Activated T-helper 1 cell treated with anti-CD3 and anti-CD28 coated beads, Interleukin-12 subunit alpha, Interleukin-12 subunit beta, Interleukin-2, Interleukin-4 antibody, amounts not matched to agents 30 ng/mL and 10 ng/mL and 1 ng/mL, durations not matched to agents 14 hours and 24 hours and 36 hours (primary cell): ENCODE measurements at places on chromosomes 12 and 14.

GRCh38 chr12:116187151-116187511 is 90.4 kb downstream of the MED13L start:
- DNase-seq, result no peak

GRCh38 chr12:120472521-120472920 is 3.0 kb upstream of the SRSF9 start:
- DNase-seq, result no peak

GRCh38 chr12:110846615-110847566 is at the start of gene CCDC63:
Gene CCDC63, plus strand, starts transcription at chr12:110846987. Its CDS starts 5,968 bp downstream, at chr12:110852955.
- DNase-seq, result no peak

GRCh38 chr12:54007538-54008259 is 1.1 kb upstream of the HOXC8 start:
- no peak for DNase-seq

DNA sequence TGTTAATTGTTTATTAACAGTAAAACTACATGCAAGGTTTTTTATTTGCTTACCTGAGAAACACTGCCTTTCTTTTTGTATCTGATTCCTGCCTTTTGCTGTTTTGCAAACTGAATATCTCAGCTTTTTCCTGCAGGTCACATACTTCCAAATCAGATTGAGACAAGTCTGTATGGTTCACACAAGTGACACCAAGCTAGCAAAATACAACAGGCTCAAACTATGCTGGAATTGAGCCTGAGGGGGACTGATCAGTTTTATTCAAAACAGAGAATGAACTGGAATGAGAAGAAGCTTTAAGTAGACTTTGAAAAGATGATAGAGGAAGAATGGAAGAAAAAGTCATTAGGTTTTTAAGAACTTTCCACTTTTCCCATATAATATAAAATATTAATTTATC is 12.2 kb upstream of the CDK17 start:
- DNase-seq, result no peak

GRCh38 chr12:129068684-129069083 is 215.4 kb downstream of the GLT1D1 start:
- DNase-seq, result no peak

DNA sequence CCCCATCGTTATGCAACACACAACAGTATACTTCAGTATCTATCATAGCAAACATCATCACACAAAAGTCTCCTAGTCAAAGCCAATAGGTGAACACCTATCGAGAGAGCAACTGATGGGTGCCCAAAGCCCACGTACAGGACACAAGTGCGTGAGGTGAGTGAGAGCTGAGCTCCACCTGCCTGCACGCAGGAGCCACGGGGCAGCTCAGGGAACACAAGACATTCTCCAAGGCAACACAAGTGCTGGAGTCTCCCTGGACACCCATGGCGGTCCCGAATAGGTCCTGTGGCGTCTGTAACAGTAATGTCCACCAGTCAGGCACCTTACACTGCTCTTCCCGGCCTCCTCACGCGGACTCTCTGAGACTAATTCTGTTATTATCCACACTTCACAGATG is 44.3 kb downstream of the CDC42BPB start:
- DNase-seq, result no peak

- DNase-seq, result no peak
These were observed 88.8 kb downstream of the FUT8 start for GRCh38 chr14:65501328-65501727.

GRCh38 chr14:67564236-67564635 is 31.1 kb downstream of the PLEKHH1 start:
- DNase-seq, result no peak

- no peak for DNase-seq
These were observed 288.6 kb downstream of the FOXN3 start for GRCh38 chr14:89128311-89129026.

DNA sequence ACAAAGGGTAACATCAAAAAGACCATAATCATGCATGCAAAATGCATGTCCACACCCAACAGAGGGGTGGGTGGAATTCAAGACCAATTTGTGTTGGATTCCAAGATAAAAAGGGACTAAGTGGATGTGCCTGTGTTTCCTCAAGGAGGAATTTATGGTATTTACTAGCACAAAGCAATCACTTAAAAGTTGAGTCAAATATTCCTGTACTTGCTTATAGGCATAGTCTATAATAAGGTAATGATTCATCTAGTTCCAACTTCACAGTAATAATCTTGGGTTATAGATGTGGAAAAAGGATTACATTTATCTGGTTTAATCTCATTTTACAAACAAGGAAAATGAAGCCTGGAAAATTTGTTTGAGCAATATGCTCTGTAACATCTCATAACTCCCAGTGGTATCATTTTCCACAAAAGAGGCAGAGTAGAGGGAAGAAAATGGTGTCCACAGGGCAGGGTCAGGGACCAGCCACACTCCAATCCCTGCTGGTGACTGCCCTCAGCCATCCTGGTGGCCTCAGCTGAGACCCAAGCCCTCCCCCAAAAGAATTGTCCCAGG is 80.8 kb upstream of the REP15 start:
- DNase-seq, result no peak

GRCh38 chr12:7645395-7646177 is 20.1 kb downstream of the APOBEC1 start:
- DNase-seq, result no peak

GRCh38 chr14:58626431-58626831 is 11.3 kb upstream of the DACT1 start:
- DNase-seq, result no peak

- DNase-seq, result no peak
These were observed 394.1 kb downstream of the BCAT1 start for GRCh38 chr12:24554612-24555295.

DNA sequence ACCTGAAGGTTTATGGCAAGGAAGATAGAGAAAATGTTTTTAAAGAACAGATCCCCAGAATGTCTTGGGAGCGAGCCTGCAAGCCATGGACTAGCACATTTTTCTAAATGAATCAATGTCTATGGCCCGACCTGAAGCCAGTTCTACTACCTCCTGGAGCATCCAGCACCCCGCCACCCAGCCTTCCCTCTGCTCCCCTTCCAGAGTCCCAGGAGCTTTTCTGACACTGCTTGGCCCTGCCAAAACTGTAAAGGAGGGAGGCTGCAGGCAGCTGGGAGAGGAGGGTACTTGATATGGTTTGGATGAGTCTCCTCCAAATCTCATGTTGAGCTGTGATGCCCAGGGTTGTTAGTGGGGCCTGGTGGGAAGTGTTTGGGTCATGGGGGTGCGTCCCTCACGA is 95.5 kb upstream of the FZD10 start:
- DNase-seq, result no peak

GRCh38 chr12:131153956-131154355 is 200.2 kb downstream of the ADGRD1 start:
- no peak for DNase-seq

DNA sequence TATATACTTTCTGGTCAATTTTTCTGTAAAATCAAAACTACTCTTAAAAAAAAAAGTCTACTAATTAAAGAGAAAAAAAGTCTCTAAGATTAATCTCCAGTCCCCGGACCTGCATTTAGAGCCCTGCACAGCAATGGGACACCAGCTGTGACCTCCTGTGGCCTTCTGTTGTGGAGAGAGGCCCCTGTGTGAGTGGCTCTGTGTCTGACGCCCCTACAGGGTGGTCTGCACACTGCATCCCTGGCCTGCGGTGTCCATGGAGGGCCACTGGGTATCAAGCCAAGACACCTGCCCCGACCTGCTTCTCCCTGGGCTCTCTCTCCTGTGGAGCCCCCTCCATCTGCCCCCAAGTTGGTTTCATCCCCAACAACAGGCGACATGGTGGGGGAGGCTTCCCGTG is 248.0 kb upstream of the DIO3 start:
- no peak for DNase-seq

- no peak for DNase-seq
These were observed 36.3 kb upstream of the SLC2A13 start for GRCh38 chr12:40142001-40142744.

DNA sequence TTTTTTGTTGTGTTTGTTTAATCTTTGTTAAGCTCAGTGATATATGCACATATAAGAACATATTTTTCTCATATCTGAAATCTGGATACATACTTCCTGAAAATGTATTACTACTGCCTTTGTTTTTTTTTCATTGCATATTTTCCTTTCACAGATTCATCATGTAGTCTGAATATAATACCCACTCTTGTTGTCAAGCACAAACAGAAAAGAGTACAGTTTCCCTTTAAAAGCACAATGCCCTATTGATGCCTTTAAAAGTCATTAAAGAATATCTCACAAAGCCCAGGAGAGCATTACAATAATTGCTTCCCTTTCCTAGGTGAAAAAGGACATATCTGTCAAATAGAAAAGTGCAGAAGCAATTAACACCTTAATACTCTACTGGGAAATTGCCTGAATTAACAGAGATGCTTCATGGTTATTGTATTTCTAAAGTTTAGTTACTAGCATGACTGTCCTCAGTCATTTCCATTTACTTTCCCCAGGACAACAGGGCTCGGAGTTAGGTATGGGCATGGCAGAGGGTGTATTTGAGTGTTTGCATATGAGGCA is 107.4 kb downstream of the GRIP1 start:
- DNase-seq, result no peak
